ENCODE measurements at places on chromosomes 7 and 10.
A peak's percentile ranks its signal among the peaks of the same experiment; 100 is the strongest.

DNA sequence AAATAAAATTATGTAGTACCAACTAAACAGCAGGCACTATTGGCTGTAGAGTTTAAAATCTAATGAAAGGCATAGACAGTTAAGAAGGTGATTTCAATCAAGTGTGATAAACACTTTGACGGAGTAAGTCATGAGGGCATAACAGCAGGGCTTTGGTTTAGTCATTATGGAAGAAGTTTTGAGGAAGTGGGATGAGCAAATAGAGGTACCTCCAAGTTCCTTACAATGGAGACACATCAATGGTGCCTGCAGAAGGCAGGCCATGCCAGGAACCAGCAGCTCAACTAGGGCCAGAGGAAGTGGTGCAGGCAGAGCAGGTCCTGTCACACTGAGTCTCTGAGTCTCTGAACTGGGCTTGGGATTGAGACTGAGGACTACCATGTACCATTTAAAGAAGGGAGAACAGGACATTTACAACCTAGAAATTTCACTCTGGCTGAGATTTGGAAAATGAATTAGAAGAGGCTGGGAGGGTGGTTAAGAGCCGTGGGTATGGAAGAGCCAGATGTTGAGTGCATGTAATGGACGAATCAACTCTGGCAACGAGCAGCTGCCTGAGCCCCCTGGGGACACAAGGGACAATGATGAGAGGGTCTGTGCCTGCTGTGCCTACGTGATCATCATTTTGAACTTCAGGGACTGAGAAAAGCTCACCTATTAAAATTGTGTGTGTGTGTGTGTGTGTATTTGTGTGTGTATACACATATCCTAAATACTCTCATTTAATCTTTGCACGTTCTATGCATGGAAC lies 208.7 kb upstream of the POM121L12 start:
- DNase-seq: no peak

DNA sequence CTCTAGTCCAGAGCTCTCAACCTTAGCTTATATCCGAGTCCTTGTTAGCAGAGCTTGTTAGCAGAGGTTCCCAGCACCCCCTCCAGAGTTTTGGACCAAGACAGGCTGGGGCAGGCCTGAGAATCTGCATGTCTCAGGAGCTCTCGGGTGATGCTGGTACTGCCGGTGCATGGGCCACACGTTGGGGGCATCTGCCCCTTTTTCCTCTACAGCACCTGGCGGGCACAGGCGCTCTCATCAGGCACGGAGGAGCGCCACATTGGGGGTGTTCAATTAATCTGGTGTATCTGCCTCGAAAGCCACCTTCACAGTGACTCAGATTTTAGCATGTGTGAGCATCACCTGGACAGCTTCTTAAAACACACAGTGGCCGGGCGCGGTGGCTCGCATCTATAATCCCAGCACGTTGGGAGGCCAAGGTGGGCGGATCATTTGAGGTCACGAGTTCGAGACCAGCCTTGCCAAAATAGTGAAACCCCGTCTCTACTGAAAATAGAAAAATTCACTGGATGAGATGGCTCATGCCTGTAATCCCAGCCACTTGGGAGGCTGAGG lies 117.7 kb downstream of the ELFN1 start:
- no peak for DNase-seq

DNA sequence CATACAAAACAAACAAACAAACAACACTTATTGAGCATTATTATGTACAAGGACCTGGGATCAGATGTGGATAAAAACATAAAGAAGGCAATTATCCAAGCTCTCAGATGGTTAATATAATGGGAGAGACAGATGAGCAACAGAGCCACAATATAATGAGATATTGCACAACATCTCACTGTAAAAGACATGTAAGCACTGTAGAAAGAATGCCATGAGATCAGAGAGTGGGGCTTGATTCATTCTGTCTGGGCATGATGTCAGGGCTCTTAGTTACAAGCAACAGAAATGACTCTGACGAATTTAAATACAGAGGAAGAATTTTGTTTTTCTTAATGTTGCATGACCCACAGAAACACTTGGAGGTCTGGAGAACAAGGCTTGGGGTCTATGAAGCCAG lies 164.7 kb upstream of the PLXDC2 start:
- peak; percentile 68 for DNase-seq

DNA sequence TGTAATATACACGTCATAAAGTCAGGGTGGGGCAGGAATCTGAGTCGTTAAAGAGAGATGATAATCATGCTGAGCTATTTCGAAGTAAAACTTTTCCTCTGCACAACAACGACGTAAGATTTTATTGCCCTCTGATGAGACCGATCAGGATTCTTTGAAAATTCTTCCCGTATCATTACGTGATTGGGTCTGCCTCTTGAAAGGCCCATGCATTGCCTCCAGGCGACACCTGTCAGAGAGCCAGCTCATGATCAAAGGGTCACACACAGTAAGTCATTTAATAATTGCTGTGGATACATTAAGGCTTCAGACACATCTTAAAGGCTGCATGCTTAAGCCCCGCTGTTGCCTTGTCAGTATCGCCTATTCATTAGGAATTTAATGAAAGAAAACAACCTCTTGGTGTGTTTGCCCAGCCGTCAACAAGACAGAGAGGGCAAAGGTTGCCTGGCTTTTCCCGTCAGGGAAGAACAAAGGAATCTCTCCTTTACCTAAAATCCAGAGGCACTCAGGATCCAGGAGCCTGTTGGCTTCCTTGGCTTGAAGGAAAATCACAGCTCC lies 189.0 kb upstream of the SH2B2 start:
- no peak for DNase-seq

- DNase-seq: peak; percentile 33
Measured at GRCh38 chr10:83871187-83872081, 267.9 kb upstream of the GHITM start.

DNA sequence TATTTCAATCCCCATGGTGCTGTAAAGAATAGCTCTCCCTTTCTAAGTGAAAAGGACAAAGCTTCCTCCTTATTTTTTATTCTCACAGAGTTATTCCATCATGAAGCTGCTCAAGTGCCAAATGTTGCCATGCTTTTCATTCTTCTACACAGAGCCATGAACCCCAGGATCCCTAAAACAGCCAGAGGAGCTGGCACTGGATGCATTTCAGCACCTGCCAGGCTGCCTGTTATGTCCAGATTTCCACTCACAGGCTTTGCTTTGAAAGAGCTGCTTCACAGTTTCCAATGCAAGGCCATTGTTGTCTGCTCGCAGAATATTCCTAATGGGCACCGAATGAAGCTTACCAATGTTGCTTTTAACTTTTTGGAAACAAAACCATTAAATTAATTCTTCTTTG lies 256.2 kb upstream of the NPSR1 start:
- no peak for DNase-seq

- no peak for DNase-seq
Measured at GRCh38 chr10:33612116-33612515, 277.6 kb upstream of the NRP1 start.

DNA sequence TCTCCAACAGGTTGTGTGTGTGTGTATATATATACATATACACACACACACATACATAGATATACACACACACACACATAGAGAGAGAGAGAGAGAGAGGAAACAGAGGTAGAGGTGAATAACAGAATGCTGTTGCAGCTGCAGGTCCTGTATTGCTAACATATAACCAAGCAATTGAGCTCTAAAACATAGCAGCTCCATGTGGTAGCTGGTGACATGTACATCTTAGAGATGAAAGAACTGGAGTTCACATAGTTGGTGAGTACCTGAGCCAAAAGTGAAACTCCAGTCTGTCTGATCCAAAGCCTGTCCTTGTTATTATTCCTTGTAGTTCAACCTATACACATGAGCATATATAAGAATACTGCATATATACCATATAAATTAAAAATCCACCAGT lies 152.9 kb upstream of the CSTF2T start:
- no peak for DNase-seq

- no peak for DNase-seq
Measured at GRCh38 chr7:66013938-66014337, 31.9 kb upstream of the GUSB start.

DNA sequence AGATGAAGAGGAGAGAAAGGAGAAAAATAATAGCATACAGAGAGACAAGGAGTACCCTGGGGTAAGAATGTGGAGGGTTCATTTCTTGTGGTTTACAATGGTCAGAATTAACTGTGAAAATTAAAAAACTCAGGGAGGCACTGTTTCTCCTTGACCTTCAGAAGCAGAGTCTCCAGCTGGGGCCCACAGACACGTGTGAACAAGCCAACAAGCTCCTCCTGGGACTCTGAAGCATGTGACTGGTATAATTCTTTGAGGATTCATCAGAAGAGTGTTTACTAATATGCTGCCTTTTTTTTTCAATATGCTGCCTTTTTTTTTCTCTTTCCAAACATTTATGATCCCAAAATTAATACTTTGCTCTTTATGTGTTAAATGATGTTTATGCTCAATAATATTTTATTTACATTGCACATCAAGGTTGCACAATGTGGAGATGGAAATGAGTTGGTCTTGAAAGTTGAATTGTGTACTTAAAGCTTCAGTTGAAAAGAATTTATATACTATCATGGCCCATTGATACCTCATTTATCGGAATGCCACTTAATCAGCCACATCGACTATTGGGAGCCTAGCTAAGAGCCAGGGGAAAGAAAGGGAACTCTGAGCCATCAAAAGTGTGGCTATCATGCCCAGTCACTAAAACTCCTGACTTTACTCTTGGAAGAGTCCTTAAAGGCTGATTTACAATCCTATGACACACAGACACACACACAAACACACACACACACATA lies 134.7 kb upstream of the RHOBTB1 start:
- no peak for DNase-seq

- no peak for DNase-seq
Measured at GRCh38 chr7:127888825-127889224, 142.4 kb downstream of the LRRC4 start.

GRCh38 chr10:30192846-30193608 lies 133.6 kb upstream of the JCAD start:
- DNase-seq: no peak

GRCh38 chr7:124765401-124766352 lies at the start of gene GPR37:
GPR37 (minus strand) TSS chr7:124765792; CDS start chr7:124764976, 816 bp downstream.
- DNase-seq: no peak

DNA sequence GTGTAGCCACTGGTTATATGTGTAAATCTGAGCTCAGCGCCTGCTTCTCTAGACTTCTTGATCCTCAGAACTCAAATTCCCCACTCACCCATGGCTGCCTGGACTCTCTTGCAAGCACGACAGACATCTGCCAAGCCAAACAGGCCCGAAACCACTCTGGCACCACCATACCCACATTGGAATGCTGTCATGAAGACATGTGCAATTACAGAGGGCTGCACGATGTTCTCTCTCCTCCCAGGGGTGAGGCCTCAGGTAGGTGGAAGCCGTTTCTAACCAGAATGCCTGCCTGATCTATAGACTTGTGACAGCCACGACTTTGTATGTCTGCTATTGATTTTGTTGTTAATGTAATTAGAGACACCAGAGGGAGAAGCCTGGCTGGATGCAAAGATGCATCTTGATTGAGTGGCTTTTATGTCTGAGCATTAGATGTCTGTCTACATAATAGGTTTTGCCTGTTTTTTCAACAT lies 4.0 kb downstream of the BAMBI start:
- no peak for DNase-seq

DNA sequence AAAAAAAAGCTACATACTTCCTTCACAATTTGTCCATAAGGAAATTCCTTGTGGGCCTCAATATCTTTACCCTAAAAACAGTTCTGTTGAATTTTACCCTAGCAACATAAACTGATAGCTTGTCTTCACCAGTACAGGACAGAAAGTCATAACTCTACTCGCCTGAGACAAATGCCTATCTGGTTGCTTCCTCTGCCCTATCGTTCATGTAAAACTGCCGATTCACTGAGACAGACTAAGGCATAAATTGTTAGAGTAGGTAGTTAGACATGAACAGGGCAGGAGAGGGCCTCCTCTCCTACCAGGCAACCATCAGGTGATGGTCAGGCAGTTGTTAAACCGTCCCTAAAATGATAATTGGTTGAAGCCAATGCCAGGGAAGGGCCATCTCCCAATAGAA lies 25.0 kb downstream of the IFIT3 start:
- no peak for DNase-seq

DNA sequence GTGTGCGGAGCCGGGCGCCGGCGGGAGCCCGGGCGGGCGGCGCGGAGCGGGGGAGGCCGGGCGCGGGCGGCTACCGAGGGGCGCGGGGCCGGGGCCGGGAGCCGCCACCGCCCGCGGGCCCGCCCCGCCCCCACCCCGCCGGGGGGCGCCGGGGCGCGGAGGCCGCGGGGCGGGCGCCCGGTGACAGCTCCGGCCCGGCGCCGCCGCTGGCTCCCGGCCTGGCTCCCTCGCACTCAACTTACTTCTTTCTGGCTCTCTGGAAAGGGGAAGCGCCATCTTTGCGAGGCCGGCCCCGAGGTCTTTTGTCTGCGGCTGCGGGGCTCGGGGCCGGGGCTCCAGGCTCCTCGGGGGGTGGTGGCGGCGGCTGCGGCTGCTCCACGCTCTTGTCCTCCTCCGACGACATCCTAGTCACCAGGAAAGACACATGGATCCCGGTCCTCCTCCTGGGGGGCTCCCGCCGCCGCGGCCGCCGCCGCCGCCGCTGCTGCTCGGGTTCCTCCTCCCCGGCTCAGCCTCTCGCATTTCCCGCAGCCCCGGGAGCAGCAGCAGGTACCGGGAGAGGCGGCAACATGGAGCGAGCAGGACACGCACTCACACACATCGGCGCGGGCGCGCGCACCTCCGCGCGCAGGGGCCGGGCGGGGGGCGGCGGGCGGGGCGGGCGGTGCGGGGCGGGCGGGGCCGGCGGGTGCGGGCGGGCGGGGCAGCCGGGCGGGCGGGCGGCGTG lies at the start of gene KMT2C:
KMT2C (minus strand) TSS at position 620 of the 727 bp plus-strand sequence; CDS start at position 403, 217 bp downstream.
- DNase-seq: no peak

Measured in fibroblast of skin of left quadriceps (primary cell).